ENCODE measurements at places on chromosomes 5 and 9.

DNA sequence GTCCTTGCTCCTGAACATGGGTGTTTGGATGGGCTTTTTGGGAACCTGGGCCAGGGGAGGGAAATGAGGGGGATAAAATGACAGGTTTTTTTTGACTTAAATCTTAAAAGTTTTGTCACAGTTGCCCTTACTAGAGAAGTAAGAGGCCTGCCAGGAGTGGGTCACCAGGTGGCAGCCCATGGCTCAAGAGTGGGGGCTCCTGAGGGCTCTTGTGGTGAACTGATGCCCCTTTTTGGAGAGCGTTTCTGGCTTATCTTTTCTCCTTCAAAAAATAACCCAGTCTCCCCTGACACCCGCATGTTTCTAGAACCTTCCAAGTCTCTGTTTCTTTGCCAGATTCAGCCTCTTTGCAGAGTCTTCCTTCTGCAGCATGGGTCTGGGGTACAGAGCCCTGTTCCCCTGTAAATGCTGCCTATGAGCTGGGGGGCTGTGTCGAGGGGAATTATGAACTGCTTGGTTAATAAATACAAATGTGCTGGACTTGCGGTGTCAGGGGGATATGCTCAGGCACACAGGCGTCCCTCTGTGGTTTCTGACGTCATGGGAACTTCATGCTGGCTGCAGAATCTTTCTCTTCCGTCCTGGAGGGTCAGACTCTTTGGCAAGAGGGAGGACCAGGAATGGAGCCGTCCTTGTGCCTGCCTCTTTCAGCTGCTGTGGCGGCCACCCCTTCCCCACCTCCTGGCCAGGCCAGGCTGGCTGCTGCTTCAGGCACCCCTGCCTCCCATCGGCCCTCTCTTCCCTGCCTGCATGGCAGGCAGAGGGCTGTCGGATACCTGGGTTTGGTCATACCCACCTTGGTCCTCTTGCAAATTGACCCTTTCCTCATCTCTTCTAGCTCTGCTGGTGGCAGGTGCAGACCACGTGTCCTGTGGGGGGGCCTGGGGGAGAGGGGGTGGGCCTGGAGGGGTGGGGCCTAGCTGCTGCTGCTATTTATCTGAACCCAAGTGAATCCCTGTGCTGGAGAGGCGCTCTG, 30.1 kb downstream of the PTPA start:
- peaks cover 53% of the 10 kb centered on the region for H3K4me1 ChIP-seq
- peak; percentile 65 for DNase-seq
- peak overlapping the region; percentile 99 for H3K27ac ChIP-seq

DNA sequence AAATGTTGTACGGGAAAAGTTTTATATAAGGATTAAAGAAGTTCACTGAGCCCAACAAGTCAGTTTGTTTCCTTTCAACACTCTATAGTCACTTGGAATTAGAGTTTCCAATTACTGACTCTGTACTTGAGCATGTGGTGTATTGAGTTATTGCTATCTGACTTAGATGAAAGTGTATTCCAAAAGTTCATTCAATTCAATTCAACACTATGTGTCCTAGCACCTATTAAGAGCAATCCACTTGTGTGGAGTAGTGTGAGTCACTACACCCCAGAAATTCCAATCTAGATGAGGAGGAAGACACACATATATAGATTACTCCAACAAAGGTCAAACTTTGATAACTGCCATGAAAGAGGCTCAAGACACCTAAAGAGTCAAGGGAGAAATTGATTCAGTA, 98.2 kb upstream of the SLCO6A1 start:
- H3K4me3 ChIP-seq = no peak overlapping the region
- no peaks in the 10 kb centered on the region for H3K4me1 ChIP-seq
- no peaks in the 10 kb centered on the region for H3K36me3 ChIP-seq
- no peaks in the 10 kb centered on the region for H3K27me3 ChIP-seq
- H3K27ac ChIP-seq = no peak overlapping the region

DNA sequence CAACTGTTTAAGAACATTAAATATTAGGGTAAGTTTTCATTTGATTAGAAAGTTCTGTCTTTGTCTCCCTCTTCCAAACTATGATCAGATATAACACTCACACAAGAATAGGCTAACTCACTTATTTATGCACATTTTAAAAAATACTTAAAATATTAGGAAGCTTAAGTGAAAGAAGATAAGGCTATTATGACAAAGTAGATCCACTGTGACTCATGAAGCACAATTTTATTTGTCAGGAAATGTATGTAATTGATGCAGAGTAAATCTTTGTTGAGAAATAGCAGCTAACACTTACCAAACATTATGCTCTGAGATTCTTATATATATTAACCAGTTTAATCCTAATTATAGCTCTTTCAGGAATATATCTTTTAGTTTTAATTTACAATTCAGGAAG, 560.6 kb downstream of the CSNK1G3 start:
- H3K4me1 ChIP-seq = no peaks in the 10 kb centered on the region
- DNase-seq = no peak
- no peak overlapping the region for H3K27ac ChIP-seq
- no peak overlapping the region for H3K4me3 ChIP-seq
- no peaks in the 10 kb centered on the region for H3K27me3 ChIP-seq
- H3K36me3 ChIP-seq = no peaks in the 10 kb centered on the region

GRCh38 chr9:21434202-21435014, 5.8 kb upstream of the IFNA1 start:
- no peaks in the 10 kb centered on the region for H3K4me1 ChIP-seq
- no peaks in the 10 kb centered on the region for H3K27me3 ChIP-seq
- no peak overlapping the region for H3K27ac ChIP-seq
- no peak overlapping the region for H3K4me3 ChIP-seq
- H3K36me3 ChIP-seq = no peaks in the 10 kb centered on the region
- no peak for DNase-seq

DNA sequence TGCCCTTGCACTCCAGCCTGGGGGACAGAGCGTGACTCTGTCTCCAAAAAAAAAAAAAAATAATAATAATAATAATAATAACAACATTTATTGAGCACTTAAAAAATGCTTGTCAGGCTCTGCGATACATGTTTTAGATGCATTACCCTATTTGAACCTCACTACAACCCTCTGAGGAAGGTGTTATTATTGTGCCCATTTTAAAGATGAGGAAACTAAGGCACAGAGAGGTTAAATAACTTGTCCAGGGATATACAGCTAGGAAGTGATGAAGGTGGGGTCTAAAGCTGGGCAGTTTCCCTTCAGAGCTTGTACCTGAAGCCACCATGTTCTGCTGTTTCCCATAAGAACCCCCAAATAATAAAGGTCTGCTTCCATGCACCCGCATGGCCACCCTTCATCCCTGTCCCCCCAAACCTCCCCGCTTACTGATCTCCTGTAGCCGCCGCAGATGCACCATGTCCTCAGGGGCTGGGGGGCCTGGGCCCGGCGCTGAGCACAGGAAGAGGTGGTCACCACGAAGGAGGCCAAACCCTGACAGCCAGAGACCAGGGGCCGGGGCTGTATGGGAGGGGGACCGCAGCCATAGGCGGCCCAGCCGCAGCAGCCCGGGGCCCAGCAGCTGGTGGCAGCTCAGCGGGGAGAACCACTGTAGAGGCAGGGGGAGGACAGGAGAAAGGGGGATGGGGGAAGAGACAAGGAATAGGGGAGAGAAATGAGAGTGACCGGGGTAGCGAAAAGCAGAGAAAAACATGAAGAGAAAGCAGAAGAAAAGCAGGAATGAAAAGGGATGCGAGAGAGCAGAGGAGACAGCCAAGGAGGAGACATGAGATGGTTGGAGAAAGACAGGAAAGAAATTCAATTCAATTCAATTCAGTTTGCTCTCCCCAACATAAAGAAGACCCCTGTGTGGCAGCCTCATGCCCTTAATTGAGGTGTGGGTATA, 15.1 kb upstream of the FCHSD1 start:
- H3K27me3 ChIP-seq = no peaks in the 10 kb centered on the region
- H3K4me3 ChIP-seq = no peak overlapping the region
- H3K36me3 ChIP-seq = no peaks in the 10 kb centered on the region
- H3K4me1 ChIP-seq = no peaks in the 10 kb centered on the region
- DNase-seq = no peak
- H3K27ac ChIP-seq = no peak overlapping the region

DNA sequence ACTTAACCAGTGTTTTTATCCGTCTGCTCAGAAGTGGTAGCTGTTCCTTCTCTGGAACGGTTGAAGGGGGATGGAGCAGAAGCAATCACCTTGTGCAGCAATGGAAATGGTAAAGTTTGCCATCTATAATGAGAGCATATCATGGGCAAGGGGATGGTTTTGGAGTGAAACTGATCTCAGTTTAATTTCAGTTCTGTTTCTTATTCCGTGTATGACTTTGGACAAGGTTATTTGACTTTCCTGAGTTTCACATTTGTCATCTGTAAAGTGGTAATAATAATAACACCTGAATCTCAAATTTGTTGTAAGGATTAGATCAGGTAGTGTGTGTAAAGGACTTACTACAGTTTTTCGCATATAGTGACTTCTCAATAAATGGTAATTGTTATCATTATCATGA, 106.1 kb downstream of the PCSK1 start:
- DNase-seq = no peak
- no peaks in the 10 kb centered on the region for H3K4me1 ChIP-seq
- H3K27me3 ChIP-seq = no peaks in the 10 kb centered on the region
- no peaks in the 10 kb centered on the region for H3K36me3 ChIP-seq

GRCh38 chr9:4755026-4755609, 14.1 kb upstream of the AK3 start:
- H3K27ac ChIP-seq = no peak overlapping the region
- DNase-seq = no peak
- no peaks in the 10 kb centered on the region for H3K4me1 ChIP-seq
- H3K36me3 ChIP-seq = no peaks in the 10 kb centered on the region

- H3K27ac ChIP-seq = peak overlapping the region; percentile 73
- no peaks in the 10 kb centered on the region for H3K27me3 ChIP-seq
- H3K4me1 ChIP-seq = no peaks in the 10 kb centered on the region
- H3K4me3 ChIP-seq = peak overlapping the region; percentile 60
Measured at GRCh38 chr5:17216974-17217492, 398 bp upstream of the BASP1 start.

DNA sequence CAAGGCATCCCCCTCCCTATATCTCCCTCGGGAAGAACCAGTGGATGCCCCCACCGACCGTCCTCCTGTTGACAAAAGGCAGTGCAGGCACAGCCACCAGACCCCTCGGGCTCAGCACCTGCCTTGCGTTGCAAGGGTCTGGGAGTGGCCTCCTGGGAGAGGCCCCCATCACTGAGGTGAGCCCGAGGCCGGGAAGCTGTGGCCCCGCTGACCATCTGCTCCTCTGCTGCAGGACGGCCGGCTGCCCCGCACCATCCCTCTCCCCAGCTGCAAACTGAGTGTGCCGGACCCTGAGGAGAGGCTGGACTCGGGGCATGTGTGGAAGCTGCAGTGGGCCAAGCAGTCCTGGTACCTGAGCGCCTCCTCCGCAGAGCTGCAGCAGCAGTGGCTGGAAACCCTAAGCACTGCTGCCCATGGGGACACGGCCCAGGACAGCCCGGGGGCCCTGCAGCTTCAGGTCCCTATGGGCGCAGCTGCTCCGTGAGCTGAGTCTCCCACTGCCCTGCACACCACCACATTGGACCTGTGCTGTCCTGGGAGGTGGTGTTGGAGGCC, 23.3 kb upstream of the SUSD3 start:
- no peak overlapping the region for H3K4me3 ChIP-seq
- no peak overlapping the region for H3K27ac ChIP-seq
- H3K4me1 ChIP-seq = no peaks in the 10 kb centered on the region
- DNase-seq = no peak
- H3K27me3 ChIP-seq = no peaks in the 10 kb centered on the region

GRCh38 chr9:134656334-134657006, 14.9 kb downstream of the COL5A1 start:
- H3K4me1 ChIP-seq = peaks cover 39% of the 10 kb centered on the region
- no peak for DNase-seq
- H3K36me3 ChIP-seq = no peaks in the 10 kb centered on the region
- no peak overlapping the region for H3K27ac ChIP-seq
- no peak overlapping the region for H3K4me3 ChIP-seq

DNA sequence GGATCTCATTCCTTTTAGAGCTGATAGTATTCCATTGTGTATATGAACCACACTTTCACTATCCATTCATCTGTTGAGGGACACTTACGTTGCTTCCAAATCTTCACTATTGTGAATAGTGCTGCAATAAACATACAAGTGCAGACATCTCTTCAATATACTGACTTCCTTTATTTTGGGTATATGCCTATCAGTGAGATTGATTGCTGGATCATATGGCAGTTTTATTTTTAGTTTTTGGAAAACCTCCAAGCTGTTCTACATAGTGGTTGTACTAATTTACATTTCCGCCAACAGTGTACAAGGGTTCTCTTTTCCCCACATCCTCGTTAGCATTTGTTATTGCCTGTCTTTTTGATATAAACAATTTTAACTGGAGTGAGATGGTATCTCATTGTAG, 33.8 kb upstream of the LECT2 start:
- DNase-seq = no peak
- no peaks in the 10 kb centered on the region for H3K27me3 ChIP-seq
- no peak overlapping the region for H3K27ac ChIP-seq
- H3K4me1 ChIP-seq = peaks cover 9% of the 10 kb centered on the region
- H3K36me3 ChIP-seq = no peaks in the 10 kb centered on the region

DNA sequence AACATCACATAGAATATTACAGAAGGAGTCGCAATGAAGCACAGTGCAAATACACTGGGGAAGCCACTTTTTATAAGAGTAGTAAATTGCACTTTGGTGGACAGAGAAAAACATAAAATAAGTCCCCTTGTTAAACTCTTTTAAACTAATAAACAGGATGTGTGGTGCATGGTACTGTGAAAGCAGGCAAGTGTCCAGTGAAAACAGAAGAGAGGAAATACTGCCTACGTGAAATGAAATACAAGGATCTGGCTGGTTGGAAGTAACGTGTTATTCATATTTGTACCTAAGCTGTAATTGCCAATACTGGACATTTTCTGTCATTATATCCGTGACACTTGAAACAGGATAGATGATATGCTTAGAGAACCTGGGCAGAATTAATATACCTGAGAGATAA, 191.9 kb upstream of the SLC27A6 start:
- H3K4me3 ChIP-seq = no peak overlapping the region
- no peaks in the 10 kb centered on the region for H3K4me1 ChIP-seq
- no peak for DNase-seq
- no peak overlapping the region for H3K27ac ChIP-seq

DNA sequence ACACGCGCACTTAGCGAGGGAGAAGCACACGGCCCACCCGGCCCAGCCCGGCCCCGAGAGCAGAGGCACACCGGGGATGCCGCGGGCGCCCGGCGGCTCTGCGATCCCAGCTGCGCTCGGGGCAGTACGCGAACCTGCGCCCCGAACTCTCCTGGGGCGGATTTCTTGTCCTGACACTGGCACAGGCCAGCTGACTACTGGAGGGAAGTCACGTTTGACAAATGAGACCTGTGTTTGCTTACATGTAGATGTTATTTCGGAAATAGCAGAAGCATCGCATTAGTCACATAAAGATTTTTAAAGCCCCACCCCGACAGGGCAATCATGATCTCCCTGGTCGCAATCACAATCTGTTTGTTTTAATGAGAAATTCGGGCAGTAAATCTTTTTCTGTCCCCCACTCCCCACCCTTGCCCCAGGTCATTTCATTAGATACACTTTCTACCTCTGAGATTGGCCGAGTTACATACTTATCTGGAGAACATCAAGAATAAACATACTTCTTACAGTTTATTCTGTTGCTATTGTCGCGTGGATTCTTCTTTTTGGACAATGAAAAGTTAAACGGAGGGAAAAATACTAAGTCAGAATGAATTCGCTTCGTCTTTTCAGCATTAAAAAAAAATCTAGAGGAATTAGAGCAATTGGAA, 518.9 kb downstream of the CTNND2 start:
- no peaks in the 10 kb centered on the region for H3K36me3 ChIP-seq
- no peak overlapping the region for H3K27ac ChIP-seq
- no peak overlapping the region for H3K4me3 ChIP-seq
